ENCODE measurements at places on chromosomes 16 and 17. TPM values are rescaled to one million over a fixed set of nuclear protein-coding genes. Genes with fewer than 3 reads are reported as not detected.

DNA sequence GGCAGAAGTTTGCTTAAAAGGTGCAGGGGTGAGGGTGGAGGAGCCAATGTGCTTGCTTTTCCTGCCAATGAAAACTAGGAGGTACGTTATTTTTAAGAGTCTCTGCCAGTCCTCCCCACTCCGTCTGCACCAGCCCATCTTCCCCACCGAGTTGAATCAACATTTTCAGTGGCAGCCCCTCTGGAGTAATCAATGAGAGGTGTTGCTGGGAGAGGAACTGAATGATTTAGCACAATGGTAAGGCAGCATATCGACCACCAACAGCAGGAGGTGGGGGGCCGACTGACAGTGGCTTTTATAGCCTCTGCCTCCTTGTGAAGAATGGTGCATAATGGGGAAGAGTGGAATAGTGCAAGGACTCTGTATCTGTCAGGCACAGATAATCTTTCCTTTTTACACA is 1465.0 kb upstream of the GOT2 start:
- DNase-seq = no peak

DNA sequence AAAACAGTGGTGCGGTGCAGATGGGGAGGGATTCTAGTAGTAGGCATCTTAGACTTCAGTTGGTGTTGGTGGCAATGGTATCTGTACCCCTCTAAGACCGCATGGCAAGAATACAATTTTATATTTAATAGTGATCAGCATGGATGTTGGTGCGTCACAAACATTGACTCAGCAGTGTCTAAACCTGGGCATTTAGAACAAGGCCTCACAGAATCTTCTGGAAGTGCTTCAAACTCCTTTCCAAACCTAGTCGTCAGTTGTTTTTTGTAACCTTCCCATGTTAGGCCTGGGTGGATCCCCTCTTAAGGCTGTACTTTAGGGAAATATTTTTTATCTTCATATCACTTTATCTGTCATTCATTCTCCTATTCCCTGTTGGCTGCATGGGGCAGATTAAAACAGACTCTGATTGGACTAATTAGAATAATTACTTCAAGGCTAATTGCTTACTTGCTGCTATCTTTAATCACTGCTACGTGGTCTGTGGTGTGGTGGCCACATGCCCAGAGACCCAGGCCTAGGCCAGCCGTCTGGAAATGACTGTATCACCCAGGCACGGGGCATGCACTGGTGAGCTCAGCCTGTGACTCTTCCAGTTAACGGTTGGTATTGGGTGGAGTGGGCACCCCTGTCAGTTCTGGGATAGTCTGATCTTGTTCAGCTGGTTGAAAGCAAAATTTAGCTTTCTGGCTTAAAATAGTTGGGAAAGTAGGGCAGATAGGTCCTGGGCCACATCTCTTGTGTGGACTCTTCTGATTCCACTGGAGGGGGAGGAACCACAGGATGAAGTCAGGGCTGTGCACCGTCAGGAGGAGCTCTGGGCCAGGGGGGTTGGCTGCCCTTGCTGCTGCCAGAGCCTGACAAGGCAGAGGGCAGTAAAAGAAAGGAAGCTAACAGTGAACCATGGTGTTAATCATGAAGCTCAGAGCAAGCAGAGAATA is 4.5 kb downstream of the ALKBH5 start:
- DNase-seq = no peak

GRCh38 chr16:88465387-88465983 is 12.4 kb downstream of the ZFPM1 start:
- DNase-seq = no peak

DNA sequence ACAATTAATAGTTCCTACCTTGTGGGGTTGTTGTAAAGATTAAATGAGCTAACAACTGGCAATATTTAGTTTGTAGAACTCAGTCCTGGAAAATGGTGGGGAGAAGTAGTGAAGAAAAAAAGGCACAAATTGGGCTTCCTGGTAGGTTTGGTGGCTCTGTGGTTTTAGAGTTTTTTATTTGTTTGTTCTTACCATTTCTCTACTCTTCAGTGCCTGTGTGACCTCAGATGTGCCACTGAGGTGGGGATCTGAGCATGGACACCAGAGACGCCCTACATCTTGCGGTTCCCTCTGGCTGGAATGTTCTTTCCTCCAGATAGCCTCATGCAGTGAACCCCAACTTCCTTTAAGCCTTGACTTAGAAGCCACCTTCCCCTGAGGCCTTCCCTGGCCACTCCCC is 7.7 kb downstream of the ZBTB4 start:
- DNase-seq = no peak

GRCh38 chr17:4142107-4142900 is 526 bp downstream of the ZZEF1 start:
- no peak for DNase-seq

- no peak for DNase-seq
These were observed 20.8 kb downstream of the CIBAR2 start for GRCh38 chr16:85091522-85091910.

DNA sequence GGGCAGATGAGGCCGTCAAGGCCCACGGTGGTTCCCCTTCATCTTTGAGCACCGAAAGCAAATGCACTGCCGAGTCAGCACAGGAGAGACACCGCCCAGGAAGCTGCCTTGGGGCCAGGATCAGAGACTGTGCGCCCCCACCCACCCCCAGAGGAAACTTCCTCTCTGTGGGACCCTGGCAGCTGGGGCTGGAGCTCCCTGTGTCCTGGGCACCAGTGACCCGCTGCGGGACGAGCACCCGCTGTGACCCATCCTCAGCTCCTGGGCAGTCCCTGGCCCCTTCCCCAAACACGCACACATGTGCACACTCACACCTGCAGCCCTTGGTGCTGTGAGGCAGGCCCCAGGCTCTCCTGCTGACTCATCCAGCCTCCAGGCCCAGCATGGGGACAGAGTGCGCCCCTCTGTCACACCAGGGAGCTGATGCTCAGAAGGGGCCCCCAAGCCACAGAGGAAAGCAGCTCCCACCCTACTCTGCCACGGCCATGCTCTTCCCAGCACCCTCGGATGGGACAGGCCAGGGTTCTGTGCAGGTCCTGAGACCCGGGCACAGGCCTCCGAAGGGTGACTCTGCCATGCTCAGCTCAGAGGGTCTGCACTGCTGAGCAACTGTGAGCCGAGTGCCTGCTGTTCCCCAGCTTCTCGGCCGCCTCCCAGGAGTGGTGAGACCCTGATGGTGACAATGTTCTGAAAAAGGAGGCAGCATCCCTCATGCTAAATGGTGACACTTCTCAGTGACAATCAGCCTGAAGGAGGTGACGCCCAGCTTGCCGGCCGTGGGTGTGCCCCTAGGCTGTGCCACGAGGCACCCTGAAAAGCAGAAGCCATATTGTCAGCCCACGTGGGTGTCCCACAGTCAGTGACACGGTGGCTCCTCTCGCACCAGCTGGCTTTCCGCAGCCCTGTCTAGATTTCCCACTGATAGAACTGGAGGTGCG is 3.6 kb downstream of the PIEZO1 start:
- DNase-seq = no peak

DNA sequence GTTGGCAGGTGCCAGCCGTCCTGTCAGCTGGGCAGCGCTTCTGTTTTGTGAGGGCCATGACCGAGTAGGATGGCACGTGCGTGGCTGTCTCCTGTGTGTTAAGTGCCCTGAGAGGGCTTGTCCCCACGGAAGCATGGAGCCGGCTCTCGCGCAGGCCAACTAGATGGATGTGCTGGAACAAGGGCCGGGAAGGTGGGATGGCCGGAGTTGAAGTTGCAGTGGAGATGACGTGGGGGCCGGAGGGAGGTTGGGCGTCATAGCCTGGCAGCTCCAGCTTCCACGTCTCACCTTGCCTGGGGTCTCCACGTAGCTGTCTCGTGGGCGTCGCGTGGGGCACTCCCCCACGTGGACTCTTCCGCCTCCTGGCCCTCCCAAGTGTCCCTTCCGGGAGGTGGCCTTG is 27.7 kb downstream of the TBCD start:
- DNase-seq = no peak

- no peak for DNase-seq
These were observed 61.9 kb upstream of the GSE1 start for GRCh38 chr16:85550953-85551924.

DNA sequence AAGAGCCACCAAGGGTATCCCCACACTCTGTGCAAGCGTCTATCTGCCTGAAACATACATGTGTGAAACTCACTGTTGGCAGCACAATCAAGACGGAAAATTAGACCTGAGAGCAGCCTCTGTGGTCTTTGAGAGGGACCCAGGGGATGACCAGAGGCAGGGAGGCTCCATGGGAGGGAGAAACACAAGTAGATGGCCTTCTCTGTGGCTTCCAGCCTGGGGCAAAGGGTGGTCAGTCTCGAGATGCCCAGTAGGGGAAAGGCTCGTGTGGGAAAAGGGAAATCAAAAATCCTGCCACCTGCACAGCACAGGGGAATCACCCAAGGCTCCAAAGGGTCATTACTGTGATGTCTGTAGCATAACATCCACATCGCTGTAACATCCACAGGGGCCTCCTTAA is 823.3 kb downstream of the KCNJ18 start:
- DNase-seq = no peak

GRCh38 chr16:4874666-4875065 is 27.4 kb downstream of the UBN1 start:
- no peak for DNase-seq

- no peak for DNase-seq
These were observed 45.3 kb downstream of the GRIN2A start for GRCh38 chr16:10136916-10137315.

- DNase-seq = no peak
These were observed 2.0 kb upstream of the PSMB3 start for GRCh38 chr17:38750312-38751121.

Gene ABCC11
- polyA plus RNA-seq = 0.22 TPM

Gene TMEM235
- polyA plus RNA-seq = not detected
